ENCODE measurements at places on chromosomes 1 and 21.

DNA sequence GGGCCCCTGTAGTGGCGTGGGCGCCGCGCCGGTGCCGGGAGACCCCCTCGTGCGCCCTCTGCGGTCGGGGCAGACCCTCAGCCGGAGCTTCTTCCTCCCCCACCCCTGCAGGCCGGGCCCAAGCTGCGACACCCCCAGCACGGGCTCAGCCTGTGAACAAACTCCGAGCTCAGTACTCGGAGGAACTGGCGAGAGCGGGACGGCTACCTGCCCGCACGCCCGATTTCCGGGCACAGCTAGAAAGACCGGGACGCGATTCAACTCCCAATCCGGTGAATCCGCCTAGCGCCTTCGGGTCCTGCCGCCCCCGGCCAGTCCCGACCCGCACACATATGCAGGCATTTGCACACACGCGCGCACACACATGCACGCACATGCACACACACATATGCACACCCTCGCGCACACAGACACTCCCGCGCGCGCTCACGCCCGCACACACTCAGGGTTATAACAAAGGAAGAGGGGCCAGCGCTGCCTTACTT is 580 bp upstream of the BLACAT1 start:
- DNase-seq, result peak; percentile 29

DNA sequence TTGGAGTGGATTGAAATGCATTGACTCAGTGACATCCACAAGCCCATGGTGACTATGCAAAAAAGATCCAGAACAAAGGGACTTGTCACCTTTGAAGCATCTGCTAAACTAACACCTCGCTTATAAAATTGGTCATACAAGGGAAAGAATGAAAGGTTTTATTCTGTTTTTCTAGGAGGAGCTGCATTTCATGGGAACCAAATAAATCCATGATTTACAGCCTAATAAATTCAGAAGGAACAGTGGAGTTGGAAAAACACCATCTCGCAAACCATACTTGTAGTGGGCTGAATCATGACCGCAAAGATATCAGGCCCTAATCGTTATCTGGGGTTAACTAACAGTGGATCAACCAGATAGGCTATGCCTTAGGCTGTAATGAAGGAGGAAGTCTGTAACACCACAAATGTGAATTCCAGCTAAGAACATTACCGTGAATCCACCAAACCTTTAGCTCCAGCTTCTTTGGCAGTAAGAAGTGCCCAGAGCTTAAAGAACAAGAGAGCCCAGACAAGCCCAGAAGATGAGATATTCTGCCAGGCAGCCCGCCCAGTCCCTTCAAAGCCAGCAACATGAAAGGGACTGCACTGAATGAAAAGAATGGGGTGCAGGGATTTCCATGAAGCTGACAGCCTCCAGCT is 27.4 kb downstream of the RSPH1 start:
- DNase-seq, result no peak

DNA sequence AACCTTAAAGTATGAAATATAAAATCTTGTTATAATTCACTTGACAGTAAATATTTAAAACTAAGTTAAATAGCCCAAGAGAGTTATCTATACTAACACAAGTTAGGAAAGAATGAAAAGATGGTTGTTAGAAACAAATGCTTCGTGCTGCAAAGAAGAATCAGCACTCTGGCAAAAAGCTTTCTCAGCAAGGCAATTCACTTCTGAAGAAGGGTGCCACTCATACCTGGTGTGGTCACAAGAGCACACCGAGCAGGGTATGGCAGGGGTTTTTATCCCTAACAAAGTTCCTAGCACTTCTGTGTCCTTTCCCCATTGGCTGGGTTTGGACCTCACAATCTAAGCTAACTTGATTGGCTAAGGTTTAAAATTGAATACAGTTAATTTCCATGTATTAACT is 121.0 kb downstream of the MAGI3 start:
- DNase-seq, result no peak

DNA sequence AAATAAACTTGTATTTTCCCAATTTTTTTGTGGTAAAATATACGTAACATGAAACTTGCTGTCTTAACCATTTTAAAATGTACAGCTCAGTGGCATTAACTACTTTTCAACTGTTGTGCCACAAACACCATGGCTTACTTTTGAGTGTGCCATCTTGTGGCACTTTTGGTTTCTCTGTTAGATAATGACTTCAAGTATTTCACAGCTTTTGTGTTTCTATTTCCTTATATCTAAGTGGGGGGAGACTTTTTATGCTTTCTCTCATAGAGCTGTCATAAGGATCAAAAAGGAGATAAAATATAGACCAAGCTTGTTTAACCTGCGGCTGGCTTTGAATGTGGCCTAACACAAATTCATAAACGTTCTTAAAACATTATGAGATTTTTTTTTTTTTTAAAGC is 44.3 kb downstream of the CDC14A start:
- no peak for DNase-seq

DNA sequence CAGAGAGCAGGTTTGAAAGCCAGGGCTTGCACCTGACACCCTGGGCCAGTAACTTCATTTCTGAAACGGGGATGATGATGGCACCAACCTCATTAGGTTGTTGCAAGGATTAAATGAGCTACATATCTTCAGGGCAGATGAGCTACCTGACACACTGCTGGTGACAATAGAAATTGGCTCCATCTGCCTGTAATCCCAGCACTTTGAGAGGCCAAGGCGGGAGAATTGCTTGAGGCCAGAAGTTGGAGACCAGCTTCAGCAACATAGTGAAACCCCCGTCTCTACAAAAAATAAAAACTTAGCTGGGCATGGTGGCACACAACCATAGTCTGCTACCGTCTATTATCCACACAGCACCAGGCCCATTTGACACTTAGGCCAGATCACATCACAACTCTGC is 6.3 kb upstream of the TTC39A start:
- DNase-seq, result no peak

DNA sequence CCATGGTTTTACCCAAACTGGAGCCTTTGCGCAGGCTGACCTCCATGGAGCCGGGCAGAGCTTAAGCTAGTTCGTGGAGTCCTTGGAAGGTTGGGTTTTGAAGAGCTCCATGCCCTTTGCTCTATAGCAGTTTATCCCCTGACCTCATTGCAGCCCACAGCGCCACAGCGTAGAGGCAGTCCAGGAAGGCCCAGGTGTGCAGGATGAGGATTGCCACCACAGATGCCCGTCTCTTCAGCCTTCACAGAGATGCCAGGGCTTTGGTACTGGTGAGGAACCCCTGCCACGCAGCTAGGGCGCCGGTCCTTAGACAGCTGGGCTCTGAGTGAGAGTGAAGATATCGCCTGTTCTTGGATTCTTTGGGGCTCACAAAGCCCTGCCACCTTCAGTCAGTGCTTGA is 138.6 kb downstream of the PEX14 start:
- no peak for DNase-seq

DNA sequence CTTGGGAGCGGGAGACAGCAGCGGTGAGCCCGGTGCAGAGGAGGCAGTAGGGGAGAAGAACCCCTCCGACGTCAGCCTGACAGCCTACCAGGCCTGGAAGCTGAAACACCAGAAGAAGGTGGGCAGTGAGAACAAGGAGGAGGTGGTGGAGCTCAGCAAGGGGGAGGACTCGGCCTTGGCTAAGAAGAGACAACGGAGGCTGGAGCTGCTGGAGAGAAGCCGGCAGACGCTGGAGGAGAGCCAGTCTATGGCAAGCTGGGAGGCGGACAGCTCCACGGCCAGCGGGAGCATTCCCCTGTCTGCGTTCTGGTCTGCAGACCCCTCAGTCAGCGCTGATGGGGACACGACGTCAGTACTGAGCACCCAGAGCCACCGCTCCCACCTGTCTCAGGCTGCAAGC is 32.9 kb downstream of the STYXL2 start:
- DNase-seq, result no peak

DNA sequence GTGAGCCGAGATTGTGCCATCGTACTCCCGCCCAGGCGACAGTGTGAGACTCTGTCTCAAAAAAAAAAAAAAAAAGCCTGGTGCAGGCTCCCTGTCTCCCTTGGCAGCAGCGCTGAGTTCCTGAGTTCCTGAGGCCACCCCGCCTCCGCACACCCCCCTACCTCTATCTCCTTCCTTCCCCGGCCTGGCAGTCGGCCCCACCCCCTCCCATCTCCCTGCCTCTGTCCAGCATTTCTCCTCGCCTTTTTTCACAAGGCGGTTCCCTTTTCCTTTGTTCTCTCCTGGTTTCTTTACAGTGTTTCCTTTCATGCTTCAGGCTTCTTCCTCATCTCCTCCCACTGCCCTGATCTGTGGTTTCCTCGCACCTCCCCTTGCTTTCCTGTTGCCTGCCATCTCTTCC is 2.7 kb downstream of the RORC start:
- no peak for DNase-seq

DNA sequence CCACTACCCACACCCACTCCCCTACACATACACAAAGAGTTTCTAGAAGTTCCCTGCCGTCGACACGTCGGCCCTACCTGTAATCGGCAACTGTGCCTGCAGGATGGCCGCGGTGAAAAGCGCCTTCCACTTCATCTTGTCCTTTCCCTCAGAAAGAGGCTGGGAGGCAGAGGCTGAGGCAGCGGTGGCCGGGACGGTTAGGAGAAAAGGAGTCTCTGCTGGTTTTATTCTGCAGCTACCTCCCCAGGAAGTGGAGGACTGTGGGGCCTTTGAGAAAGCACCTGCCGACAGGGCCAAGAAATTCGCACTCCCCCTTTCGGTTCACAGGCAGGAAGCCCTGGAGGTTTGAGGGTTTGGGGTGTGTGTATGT is at the start of gene CD247:
Gene CD247 (minus strand): TSS at position 199 of the 370 bp plus-strand sequence. CDS start 64 bp downstream, at position 135.
- DNase-seq, result no peak

GRCh38 chr1:18008081-18008480 is 99.5 kb upstream of the IGSF21 start:
- DNase-seq, result no peak

- no peak for DNase-seq
Measured at GRCh38 chr1:244904119-244904518, 39.8 kb upstream of the HNRNPU start.

DNA sequence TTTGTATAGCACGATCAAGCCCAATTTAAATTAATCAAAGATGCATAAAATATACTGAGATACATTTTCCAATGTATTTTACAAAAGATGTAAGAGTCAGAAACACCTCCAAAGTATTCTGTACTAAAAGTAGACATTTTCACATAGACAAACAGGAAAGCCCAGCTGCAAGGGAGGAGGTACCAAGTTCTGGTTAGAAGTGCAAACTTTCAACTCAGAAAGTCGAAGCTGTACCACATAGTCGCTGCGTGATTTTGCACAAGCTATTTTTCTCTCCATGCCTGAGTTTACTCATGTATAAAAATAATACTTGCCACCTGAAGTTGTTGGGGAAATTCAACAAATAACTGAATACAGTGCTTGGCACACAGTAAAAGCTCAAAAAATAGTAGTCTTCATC is 5.6 kb upstream of the HNRNPU start:
- DNase-seq, result no peak

- no peak for DNase-seq
Measured at GRCh38 chr1:218948446-218948845, 225.2 kb upstream of the LYPLAL1 start.

GRCh38 chr1:238491265-238491664 is 600.5 kb upstream of the ZP4 start:
- DNase-seq, result no peak

- DNase-seq, result peak; percentile 96
Measured at GRCh38 chr1:225137976-225138375, 208.5 kb downstream of the DNAH14 start.

- DNase-seq, result no peak
Measured at GRCh38 chr1:233293556-233294446, 1.7 kb downstream of the PCNX2 start.

- no peak for DNase-seq
Measured at GRCh38 chr1:63321785-63322113, 618 bp upstream of the FOXD3 start.

DNA sequence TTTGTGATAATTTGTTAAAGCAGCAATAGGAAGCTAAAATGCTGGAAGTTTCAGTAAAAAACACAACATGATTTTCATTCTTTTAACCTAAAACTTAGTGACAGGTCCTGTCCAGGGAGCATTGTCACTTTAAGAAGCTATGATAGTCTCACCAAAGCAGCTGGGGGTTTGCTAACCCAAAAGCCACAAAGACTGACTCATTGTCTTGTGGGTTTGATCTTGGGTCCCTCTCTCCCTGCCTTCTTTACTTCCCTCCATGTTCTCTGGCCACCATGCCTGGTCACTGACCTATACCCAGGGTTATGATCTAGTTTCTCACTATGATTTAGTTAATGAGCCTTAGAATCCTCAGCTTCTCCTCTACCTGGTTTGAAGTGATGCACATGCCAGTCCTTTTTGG is 213.5 kb upstream of the PTGFR start:
- DNase-seq, result no peak

GRCh38 chr1:85319931-85320330 is 43.5 kb upstream of the BCL10 start:
- DNase-seq, result no peak

GRCh38 chr21:45160198-45160597 is 85.8 kb downstream of the ADARB1 start:
- no peak for DNase-seq

- no peak for DNase-seq
Measured at GRCh38 chr1:78553859-78554258, 63.1 kb downstream of the PTGFR start.

GRCh38 chr1:61518670-61519400 is 206.1 kb downstream of the TM2D1 start:
- DNase-seq, result no peak

DNA sequence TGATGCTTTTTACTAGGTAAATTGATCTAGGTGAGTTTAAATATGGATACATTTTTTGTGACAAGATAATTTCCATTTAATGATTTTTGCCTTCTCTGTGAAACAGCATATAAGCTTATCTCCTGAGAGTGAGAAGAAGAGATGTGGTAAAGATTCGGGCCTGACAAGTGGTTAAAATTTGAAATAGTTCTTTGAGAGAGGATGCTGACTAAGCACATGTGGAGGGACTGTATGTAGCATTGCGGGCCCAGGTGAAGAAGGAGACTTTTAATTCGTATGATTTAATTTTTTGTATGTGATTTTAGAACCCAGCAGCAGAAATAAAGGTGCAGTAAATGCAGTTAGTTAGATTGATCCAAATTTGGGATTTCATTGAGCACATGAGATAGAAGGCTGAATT is 51.9 kb downstream of the RPRD2 start:
- DNase-seq, result no peak

GRCh38 chr1:67053535-67053784 is 488 bp downstream of the SLC35D1 start:
- DNase-seq, result no peak

GRCh38 chr1:185237661-185238060 is 79.4 kb downstream of the IVNS1ABP start:
- DNase-seq, result no peak

- DNase-seq, result no peak
Measured at GRCh38 chr1:229105822-229106525, 164.9 kb upstream of the RAB4A start.

- no peak for DNase-seq
Measured at GRCh38 chr1:17193222-17194132, 11.5 kb upstream of the PADI1 start.

GRCh38 chr1:32881291-32881690 is 5.0 kb upstream of the HPCA start:
- no peak for DNase-seq

Measured in NCI-H2171 treated with DMSO at 0.1 percent for 48 hours (cell line).